ENCODE measurements at places on chromosomes 13 and 19. TPM values are rescaled to one million over a fixed set of nuclear protein-coding genes. Genes with fewer than 3 reads are reported as not detected.
A peak's percentile ranks its signal among the peaks of the same experiment; 100 is the strongest.

Gene RNF17
- total RNA-seq = not detected

Gene ACP7
- not detected for total RNA-seq

DNA sequence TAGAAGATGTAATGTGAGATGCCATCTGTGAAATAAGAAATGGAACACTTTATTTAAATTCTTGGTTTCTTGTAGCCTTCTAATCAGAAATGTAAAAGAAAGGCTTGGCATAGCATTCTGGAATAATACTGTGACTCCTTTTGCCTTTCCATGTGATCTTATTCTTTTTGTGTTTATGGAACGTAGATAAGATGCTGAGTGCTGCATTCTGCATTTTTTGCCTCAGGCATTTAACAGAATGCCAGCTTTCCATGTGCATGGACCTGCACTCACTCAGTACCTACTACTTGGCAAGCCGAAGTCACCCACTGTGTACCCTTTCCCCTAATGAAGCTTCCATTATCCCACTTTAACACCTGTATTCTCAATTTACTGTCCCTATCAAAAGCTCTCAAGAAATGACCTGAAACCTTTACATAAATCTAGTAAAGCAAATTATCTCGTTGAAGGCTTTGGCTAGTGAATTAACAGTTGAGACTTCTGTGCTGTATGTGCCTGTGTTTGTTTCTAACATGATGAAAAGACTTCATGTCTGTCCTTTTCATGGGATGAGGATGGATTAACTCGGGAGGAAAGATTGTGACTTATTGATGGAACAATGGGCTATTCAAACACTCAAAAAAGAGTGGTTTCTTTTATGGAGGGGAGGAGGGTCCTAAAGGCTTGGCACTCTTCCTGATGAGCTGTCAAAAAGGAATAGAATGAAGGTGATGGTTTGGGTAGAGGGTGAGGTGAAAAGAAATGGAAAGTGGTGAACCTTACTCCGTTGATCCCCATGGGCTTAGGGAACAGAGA is 44.7 kb upstream of the FRY start:
- no peak for DNase-seq

DNA sequence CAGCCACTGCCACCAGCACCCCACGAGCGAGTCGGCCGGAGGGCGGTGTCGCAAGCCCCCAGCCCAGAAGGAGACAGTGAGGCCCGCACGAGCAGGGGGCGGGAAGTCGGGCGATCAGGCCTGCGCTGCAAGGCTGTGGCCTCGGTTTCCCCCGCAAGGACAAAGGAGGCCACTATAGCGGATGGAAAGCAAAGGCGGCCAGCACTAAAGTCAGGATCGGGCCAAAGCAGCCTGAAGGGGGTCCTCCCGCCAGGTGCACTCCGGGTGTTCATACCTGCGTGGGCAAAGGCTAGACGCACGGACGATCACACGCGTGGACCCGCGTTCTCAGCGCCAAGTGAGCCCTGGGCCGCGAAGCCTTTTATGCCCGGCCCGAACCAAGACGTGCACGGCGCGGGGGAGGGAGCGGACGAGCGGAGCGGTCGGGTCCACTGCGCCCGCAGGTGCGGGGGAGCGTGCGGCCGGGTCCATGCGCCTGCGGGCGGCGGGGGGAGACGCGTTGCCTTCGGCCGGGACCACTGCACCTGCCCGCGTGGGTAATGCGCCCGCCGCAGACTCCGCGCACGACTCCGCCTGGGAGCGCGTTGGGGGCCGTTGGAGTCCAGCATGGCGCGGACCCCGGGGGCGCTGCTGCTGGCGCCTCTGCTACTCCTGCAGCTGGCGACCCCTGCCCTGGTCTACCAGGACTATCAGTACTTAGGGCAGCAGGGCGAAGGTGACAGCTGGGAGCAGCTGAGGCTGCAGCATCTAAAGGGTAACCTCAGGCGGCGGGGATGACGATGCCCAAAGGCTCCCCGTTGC is at the start of the genes PRDX2 and THSD8:
Gene PRDX2 (minus strand): TSS at position 335 of the 801 bp plus-strand sequence. CDS start 539 bp downstream, outside the sequence.
Gene THSD8 (plus strand): TSS at position 604 of the 801 bp plus-strand sequence. CDS start 3 bp downstream, at position 607.
- DNase-seq = peak; percentile 90

DNA sequence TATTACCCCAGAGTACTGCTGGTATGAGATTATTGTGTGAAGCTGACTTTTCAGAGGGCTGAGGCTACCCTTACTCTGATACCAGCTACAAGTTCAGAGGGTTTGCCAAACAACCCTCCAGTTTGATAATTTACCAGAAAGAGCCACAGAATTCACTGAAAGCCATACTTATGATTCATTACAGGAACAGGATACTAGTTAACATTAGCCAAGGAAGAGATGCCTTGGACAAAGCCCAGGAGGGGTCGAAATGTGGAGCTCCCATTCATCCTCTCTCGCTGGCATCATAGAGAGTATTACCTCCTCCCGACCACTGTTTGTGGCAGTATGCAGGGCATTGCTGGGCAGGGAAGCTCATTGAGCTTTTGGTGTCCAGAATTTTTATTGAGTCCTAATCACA is 364.3 kb downstream of the KCNRG start:
- DNase-seq = no peak

DNA sequence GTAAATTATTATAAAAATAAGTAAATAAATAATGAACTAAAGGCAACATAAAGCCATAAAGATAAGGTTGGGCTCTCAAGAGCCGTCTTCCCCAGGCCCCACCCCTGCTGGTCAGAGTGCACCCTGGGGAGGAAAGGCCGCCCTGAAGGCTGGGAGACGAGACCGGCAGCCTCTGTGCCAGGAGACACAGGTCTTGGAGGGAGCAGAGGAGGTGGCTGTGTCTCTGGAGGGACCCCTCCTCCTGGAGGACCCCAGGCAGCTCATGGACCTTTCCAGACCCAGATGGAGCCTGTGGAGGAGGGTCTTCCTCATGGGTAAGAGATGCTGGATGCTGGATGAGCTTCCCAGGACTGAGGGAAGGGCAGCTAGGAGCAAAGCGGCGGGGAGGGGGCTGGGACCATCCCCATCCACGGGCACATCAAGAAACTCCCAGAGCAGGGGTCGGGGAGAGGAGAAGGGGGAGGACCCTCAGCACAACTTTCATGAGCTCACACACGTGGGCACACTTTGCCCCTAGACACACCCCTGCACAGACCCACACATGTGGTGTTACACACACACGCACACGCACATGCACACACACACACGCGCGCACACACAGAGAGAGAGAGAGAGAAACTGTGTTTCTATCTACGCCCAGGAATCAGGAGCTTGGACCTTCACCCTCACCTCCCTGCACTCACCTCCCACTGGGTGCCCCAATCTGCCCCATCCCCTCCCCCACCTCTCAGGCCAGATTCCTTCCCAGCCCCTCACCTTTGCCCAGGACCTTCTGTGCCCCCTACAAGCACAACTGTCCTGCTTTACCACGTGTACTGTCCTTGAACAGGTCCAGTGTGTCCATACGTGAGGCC is at the start of gene CEACAM18:
Gene CEACAM18 (plus strand): TSS at position 159 of the 854 bp plus-strand sequence.
- no peak for DNase-seq

GRCh38 chr13:110232756-110233155 is 74.2 kb downstream of the COL4A1 start:
- DNase-seq = no peak
